ENCODE measurements at places on chromosomes 4 and X.

- no peak for DNase-seq
Observed at GRCh38 chr4:163448540-163449203, 24.9 kb downstream of the TKTL2 start.

GRCh38 chr4:18021470-18021719 is 160 bp downstream of the LCORL start:
- DNase-seq: no peak

DNA sequence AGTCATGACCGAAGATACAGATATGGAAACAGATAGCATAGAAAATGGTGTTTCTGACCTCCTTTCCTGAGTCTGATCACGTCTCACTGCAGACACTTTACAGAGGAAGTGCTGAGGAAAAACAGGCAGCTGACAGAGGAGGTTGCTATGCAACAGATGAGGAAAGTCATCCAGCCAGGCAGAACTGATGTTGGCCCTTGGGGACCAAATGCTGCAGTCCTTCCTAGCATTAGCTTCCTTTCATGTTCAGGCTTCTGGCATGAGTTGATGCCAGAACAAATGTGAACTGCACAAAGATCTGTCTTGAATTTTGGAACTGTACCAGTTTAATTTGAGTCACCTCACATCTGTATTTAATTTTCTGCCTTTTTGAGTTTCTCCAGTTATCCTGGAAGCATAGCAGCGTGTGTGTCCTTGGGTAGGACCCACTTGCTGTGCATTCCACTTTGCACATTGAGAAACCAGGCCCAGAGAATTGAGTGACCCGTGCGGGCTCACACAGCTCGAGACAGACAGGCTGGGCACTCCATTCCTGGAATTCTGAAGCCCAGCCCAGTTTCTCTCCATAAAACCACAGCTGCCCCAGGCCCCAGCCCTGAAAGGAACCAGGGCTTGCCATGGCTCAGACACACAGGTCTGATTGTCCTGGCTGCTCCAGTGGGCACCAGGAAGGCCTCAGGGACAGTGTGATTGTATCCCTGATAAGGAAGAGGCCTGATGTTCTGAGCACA is 1.4 kb upstream of the MAGED1 start:
- DNase-seq: no peak

- DNase-seq: no peak
Observed at GRCh38 chr4:180407275-180407885, 1835.8 kb upstream of the TENM3 start.

DNA sequence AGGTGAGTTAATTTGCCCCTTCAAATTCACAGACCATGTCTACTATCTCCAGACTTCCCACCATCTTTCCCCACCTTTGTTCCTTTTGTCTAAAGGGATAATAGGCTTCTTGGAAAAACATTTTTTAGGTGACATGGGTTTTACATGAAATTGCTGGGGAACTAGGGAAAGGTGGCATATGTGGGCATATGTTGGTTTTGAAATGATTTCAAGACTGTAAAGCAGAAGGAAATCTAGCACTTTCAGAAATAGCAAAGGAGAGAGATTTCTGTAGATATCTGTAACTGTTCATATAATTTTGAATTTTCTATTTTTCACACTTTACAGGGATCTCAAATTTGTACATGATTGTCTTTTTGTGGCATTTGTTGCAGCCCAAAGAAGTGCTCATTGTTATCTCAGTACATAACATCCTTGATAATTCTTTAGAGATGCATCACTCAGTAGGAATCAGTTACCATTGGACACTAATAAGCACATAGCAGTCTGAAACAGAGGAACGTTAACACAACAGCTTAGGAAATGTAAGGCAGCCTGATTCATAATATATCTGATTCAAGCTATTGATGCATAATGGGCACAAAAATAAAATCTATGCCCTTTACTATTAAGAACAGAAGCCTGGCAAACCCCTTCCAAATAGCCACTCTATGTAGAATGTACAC is 659.7 kb downstream of the CENPC start:
- DNase-seq: no peak

DNA sequence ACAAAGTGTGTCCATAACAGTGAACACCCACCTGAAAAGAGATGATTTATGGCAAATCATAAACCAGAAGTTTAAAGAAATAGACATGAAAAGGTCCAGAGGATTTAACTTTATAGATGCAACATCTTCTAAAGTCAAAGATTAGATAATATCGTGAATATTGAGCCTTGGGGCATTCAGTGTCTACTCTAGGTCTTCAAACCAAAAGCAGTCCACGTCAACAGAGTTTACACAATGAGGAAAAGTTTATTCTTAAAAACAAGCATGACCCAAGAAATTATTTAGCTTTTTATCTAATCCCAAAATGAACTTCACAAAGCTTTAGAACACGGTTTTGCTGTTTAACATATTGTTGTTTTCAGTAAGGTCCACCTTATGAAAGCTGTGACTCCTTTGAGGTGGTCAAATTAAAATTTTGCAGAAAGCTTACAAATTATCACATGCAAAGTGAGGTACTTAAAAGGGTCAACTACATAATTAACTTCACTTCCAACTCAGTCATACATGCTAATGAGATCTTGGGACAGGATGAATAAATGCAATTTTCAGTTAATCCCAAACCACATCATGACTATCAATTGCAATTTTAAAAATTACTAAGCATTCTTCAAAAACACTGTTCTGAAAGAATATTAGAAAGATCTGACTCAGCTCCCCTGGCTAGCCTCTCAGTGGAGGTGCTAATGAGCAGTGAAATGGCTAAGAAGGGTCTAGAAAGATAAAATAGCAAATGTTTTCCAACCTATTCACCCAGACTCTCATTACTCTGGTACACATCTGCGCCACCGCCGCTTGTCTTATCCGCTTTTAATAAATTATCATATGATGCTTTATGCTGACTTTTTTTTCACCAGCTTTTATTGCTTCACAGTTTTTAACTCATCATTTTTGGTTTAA is 92.4 kb upstream of the WDR17 start:
- DNase-seq: no peak

DNA sequence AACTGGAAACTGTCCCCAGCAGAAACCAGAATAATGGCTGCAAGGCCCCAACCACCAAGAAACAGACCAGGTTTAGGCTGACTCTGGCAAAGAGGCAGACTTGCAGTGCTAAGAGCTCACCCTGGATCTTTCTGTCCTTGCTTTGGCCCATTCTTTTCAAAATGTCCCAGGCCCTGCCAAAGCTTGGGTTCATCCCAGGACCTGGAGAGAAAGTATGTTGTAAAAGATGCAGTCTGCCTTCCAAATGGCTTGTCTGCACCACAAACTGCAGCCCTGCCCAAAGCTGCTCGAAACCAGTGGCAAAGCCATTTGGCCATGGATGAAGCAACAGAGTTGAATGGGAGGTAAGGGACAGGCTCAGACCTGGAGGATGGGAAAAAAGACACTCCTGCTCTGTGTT is 38.0 kb upstream of the LNX1 start:
- DNase-seq: no peak

All from esophagus muscularis mucosa (tissue), 4 donors.